ENCODE measurements at places on chromosomes 1 and 21.

- DNase-seq: no peak
- no peaks in the 10 kb centered on the region for H3K4me1 ChIP-seq
- H3K27me3 ChIP-seq: no peaks in the 10 kb centered on the region
- no peak overlapping the region for H3K27ac ChIP-seq
- H3K4me3 ChIP-seq: no peak overlapping the region
These were observed 283.6 kb downstream of the NPHP4 start for GRCh38 chr1:5708346-5709245.

DNA sequence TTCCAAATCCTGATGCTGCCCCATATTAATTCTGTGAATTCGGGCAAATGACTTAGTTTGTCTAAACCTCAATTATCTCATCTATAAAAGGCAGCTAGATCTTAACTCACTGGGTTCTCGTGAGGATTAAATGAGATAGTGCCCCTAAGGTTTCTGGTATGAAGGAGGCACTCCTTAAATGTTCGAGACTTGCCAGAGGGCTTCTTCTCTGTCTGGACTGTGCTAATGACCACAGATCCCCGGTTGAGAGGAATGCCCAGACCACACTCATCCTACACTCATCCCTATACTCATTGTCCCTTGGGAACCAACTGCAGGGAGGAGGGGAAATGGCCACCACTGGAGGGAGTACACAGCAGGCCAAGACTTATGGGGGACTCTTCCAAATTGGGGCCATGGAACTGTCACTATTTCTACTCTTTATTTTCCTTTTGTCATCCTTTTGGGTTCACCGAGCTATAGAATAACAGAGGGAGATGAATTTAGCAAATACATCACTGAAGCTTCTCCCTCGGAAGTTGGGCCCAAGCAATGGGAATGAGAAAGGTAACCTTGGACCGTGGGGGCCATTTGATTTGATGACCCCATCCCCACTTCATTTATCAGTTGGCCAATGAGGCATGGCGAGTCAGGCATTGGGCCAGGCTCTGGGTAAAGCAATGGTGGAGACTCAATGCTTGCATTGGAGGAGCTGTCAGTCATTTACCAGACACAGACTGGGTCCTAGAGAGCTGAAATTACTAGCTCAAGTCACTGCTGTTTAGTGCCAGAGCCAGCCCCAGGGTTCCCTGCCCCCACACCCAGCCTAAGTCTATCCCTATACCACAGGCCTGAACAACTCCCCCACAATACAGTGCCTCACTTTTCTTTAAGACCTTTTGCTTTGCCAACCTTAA is 5.1 kb downstream of the ATF3 start:
- H3K4me3 ChIP-seq: no peak overlapping the region
- H3K36me3 ChIP-seq: peaks cover 10% of the 10 kb centered on the region
- H3K27me3 ChIP-seq: no peaks in the 10 kb centered on the region
- H3K4me1 ChIP-seq: peaks cover 13% of the 10 kb centered on the region
- H3K27ac ChIP-seq: no peak overlapping the region
- no peak for DNase-seq

DNA sequence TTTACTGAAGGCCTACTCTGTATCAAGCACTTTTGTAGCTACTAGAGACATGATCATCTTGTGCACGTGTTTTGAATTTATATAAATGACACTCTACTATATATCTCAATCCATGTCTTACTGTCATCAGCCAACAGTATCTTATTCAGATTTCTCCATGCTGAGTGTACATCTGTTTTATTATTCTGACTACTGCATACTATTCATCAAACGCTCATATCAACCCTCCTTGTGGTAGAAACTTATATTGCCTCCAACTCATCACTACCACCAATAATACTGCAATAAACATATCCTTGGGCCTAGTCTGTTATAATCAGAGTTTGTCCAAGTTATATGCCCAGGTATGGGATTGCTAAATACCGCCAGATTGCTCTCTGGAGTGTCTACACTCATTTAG is 81.6 kb upstream of the IRF2BP2 start:
- H3K4me3 ChIP-seq: no peak overlapping the region
- DNase-seq: no peak

DNA sequence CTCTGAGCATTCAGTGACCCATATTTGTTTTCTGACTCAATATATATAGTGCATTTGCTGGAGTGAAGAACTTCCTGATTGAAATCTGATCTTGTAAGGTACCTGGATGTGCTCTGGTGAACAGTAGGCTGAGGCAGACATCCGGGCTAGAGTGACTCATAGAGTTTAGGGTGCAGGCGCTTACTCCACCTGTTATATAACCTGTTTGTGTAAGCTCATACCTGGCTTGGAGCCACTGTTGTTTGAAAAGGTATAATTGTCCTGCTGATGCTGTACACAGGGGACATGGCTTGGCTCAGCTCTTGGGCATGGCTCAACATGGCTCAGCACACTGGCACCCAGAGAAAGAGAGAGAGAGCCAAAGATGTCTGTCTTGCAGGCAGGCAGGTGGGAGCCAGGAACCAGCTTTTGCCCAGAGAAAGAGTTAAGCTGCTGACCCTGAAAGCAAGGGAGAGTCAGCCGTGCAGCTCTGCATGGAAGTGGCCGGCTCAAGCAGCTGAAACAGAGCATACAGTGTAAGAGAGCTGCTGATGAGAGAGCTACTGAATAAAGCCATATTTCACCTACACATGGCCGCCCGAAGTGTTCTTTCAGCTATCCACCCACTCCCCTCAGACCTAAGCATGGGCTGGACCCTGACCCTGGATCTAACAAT is 43.2 kb downstream of the GJA5 start:
- peak overlapping the region; percentile 71 for H3K27ac ChIP-seq
- peaks cover 6% of the 10 kb centered on the region for H3K4me1 ChIP-seq
- H3K36me3 ChIP-seq: no peaks in the 10 kb centered on the region
- H3K27me3 ChIP-seq: peaks cover 7% of the 10 kb centered on the region
- DNase-seq: peak; percentile 75
- no peak overlapping the region for H3K4me3 ChIP-seq

DNA sequence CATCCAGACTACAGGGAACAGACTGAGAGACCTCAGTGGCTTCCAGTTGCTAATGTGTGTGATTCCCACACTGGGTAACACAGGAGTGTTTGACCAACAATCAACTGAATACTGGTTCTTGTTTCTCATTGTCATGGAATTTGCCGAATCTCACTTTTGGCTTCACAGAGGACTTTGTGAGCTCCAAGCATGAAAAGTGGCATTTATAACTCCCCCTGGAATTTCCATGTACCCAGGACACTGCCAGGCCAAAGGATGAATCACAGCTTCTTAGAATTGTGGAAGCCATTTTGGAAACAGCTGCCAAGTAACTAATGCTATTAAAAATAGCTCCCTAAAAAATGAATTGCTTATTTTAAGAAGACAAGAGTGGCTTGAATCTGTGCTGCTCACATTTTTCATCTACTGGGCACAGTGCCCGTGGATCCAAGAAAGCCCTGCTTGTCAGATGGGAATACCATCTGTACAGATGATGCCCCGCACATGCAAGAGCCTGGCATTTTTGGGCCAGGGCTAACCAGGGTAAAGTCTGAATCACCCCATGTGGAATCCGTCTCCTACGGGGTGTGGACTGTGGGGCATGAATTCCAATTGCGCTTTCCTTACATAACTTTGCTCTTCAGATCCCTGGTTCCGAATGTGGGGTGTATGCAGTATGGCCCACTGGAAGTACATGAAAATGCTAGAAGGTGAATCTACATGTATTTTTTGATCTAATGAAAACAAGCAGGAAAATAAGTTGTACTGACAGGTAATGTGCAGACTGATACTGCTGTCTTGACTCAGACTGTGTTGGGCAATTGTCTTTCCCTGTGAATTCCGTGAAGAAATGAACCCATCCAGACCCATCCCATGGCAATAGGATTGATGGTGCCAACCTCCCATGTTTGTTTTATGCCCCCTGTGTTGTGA is 487.3 kb downstream of the SIPA1L2 start:
- H3K4me1 ChIP-seq: no peaks in the 10 kb centered on the region
- H3K27me3 ChIP-seq: no peaks in the 10 kb centered on the region
- peak overlapping the region; percentile 49 for H3K27ac ChIP-seq
- H3K36me3 ChIP-seq: no peaks in the 10 kb centered on the region
- H3K4me3 ChIP-seq: no peak overlapping the region

GRCh38 chr1:19484798-19485361 is 459 bp downstream of the CAPZB start:
- no peaks in the 10 kb centered on the region for H3K27me3 ChIP-seq
- peak overlapping the region; percentile 99 for H3K4me3 ChIP-seq
- H3K27ac ChIP-seq: peak overlapping the region; percentile 100
- H3K36me3 ChIP-seq: no peaks in the 10 kb centered on the region

DNA sequence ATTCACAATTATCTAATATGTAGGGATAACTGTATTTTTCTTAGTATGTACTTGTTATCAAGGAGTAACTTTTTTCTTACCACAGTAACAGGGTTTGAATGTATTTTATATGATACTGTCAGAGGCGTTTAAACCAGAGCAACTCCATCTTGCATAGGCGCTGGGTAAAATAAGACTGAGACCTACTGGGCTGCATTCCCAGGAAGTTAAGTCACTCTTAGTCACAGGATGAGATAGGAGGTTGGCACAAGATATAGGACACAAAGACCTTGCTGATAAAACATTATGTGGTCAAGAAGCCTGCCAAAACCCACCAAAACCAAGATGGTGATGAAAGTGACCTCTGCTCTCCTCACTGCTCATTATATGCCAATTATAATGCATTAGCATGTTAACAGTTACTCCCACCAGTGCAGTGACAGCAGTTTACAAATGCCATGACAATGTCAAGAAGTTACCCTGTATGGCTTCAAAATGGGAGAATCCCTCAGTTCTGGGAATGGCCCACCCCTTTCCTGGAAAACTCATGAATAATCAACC is 64.8 kb downstream of the RPE65 start:
- H3K36me3 ChIP-seq: no peaks in the 10 kb centered on the region
- no peaks in the 10 kb centered on the region for H3K27me3 ChIP-seq
- H3K4me1 ChIP-seq: peaks cover 4% of the 10 kb centered on the region
- H3K27ac ChIP-seq: peak overlapping the region; percentile 21
- no peak for DNase-seq

GRCh38 chr1:101697072-101697471 is 299.7 kb downstream of the OLFM3 start:
- no peak overlapping the region for H3K27ac ChIP-seq
- H3K4me3 ChIP-seq: no peak overlapping the region
- DNase-seq: no peak
- H3K27me3 ChIP-seq: no peaks in the 10 kb centered on the region

DNA sequence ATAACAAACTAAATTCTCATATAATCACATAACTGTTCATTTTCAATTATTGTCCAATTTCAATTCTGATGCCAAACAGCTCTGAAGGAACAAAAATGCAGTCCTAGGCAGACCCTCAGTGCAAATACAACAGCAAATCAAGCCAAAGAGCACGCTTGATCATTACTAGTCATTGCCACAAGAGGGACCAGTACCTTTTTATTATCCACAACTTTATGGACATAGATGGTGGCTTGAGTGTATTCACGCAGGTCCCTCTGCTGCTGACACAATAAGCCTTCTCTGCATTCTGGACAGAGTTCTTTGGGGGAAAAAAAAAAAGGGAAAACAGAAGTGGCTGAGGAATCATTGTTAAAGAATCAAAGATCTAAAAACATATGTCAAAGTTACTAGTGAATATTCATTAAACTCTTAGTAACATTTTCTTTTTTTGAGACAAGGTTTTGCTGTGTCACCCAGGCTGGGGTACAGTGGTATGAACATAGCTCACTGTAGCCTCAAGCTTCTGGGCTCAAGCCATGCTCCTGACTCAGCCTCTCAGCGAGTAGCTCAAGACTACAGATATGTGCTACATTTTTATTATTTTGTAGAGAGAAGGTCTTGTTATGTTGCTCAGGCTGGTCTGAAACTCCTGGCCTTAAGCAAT is 34.3 kb upstream of the RAP1GAP start:
- H3K27me3 ChIP-seq: no peaks in the 10 kb centered on the region
- no peak for DNase-seq
- no peaks in the 10 kb centered on the region for H3K4me1 ChIP-seq
- no peak overlapping the region for H3K27ac ChIP-seq
- H3K36me3 ChIP-seq: no peaks in the 10 kb centered on the region
- no peak overlapping the region for H3K4me3 ChIP-seq

GRCh38 chr1:207288315-207288714 is 33.2 kb upstream of the CD55 start:
- peaks cover 4% of the 10 kb centered on the region for H3K4me1 ChIP-seq
- no peak for DNase-seq
- no peaks in the 10 kb centered on the region for H3K36me3 ChIP-seq
- no peaks in the 10 kb centered on the region for H3K27me3 ChIP-seq

DNA sequence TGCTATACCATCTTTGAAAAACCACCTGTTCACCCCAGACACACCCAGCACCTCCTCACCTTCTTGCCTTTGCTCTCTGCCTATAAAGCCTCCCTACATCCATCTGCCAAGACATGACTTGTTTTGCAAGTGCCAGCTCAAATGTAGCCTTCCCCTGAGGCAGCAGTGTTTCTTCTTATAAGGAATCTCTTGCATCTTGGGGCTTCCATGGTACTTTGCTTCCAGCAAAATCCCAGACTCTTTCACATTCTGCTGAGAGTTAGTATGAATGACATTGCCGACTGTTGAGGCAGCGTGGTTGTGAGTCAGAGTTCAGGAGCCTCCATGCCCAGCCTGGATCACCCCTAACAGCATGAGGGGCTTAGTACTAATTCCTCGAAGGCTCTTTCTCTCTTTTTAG is 217.4 kb upstream of the RUNX1 start:
- no peaks in the 10 kb centered on the region for H3K27me3 ChIP-seq
- H3K4me3 ChIP-seq: no peak overlapping the region
- no peak overlapping the region for H3K27ac ChIP-seq

- H3K4me1 ChIP-seq: peaks cover 10% of the 10 kb centered on the region
- H3K4me3 ChIP-seq: no peak overlapping the region
- H3K27ac ChIP-seq: no peak overlapping the region
- H3K27me3 ChIP-seq: no peaks in the 10 kb centered on the region
- no peak for DNase-seq
These were observed 9.5 kb upstream of the BCAR3 start for GRCh38 chr1:93690921-93691789.

GRCh38 chr1:64923294-64923718 is 43.0 kb downstream of the JAK1 start:
- no peak overlapping the region for H3K27ac ChIP-seq
- no peak for DNase-seq
- no peak overlapping the region for H3K4me3 ChIP-seq
- peaks cover 55% of the 10 kb centered on the region for H3K4me1 ChIP-seq
- H3K27me3 ChIP-seq: no peaks in the 10 kb centered on the region

DNA sequence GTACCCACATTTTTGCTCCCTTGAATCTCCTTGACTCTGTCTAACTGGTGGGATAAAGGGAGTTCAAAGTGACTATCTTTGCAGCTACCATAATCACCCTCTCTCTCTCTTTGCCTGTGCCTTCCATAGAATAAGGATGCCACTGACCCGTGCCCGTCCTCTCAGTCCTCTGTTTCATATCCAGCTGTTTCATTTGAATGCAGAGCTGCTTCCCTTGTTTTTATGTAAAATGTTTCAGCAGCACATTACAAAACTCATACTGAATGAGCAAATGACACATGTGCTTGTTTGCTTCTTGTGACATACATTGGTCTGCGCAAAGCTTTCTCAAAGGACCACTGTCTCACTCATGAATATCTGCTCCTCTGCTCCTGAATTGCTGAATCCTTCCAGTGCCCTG is 38.4 kb downstream of the CDC42 start:
- no peak overlapping the region for H3K27ac ChIP-seq
- DNase-seq: no peak
- no peaks in the 10 kb centered on the region for H3K27me3 ChIP-seq
- peaks cover 14% of the 10 kb centered on the region for H3K4me1 ChIP-seq
